ENCODE measurements at places on chromosomes 16 and 17. TPM values are rescaled to one million over a fixed set of nuclear protein-coding genes. Genes with fewer than 3 reads are reported as not detected.

The CNGB1 gene
- total RNA-seq, result 0.49 TPM

The PTGES3L gene
- total RNA-seq, result 1.2 TPM

The ABI3 gene
- not detected for total RNA-seq

The WDR81 gene
- total RNA-seq, result 33.1 TPM

The ABCA6 gene
- not detected for total RNA-seq

The TBC1D3L gene
- 10.4 TPM for total RNA-seq

The TNFSF12 gene
- total RNA-seq, result 11.0 TPM

The KRT9 gene
- not detected for total RNA-seq

The PTX4 gene
- total RNA-seq, result not detected

The ZMYND15 gene
- 0.24 TPM for total RNA-seq
